ENCODE measurements at places on chromosomes 6 and 20.

DNA sequence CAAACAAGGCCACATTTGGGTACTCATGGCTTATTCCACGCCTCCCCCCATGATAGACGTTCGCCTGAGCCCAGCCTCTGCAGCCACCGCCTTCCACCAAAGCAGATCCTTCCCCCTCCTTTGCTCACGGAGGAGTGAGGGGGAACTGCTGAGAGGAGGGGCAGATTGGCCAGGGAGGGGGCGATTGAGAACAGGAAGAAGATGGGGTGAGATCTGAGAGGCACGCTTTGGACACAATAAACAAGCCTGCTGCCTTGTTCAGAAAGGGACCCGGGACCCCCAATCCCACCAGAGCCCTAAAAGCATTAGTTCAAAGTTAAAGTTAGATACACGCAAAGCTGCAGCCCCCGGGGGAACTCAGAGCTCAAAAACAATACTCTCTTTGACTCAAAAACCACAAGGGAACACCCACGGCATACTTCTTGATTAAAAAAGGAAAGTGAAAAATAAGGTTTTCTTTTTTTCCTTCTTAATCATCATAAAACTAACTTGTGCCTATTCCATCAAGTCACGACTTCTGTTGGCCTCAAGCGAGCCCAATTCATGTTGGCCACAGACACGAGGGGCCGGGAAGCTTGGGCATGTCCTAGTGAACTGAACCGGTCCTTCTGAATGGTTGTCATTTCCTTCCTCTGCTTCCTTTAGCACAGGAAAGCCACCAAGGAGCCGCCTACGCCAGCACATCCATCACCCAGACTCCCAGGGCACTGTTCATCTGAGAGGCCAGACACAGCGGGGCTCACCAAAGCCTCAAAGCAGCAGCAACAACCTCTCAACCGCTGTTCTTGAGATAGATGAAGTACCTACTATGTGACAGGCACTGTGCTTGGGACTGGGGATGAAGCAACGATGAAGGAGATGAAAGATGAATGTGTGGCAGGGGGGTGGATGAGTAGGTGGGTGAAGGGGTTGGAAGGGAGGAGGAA, 44.7 kb downstream of the NFATC2 start:
- DNase-seq: peak; percentile 65

DNA sequence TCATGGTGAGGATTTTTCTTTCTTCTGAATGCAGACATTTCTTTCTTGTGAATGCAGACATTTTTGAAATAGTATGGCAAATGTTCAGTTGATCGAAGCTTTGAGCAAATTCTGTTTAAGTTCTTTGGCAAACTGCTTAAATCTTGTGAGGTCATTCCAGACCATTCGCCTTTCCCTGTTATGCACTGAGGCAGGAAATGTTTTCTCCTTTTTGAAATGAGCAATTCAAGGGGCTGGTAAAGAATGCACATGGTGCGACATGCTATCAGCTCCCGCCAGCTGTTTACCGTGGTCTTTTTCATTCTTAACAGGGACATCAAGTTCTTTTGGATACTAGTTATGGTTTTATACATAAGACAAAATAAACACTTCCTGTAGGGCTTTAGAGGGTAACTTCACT, 112.0 kb upstream of the CCN2 start:
- DNase-seq: no peak

GRCh38 chr20:58899512-58899911, 47.0 kb downstream of the GNAS start:
- DNase-seq: no peak

DNA sequence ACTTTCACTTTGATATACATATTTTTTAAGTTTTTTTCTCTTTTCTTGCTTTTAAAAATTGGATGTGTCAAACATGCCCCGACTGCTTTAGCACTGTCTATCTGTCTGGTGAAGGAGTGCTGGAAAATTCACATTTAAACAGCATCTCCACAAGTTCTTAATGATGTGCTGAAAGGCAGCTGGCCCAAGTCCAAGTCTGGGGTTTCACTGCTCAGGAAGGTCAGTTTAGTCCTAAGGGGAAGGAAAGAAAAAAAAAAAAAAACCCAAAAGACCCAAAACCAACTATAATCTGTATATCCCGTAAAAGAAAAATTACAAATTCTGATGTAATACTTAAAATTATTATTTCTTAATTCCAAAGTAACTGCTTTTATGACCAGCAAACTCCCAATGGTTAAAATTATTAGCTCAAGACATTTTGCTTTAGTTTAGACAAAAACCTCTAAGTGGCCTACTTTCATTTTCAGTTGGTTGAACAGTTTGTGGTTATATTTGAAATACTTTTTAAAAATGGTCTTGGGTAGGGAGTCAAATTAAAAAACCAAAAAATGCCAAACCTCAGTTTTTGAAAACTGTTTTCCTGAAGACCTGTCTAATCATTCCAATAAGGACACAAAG, 79.5 kb upstream of the PREP start:
- DNase-seq: no peak

DNA sequence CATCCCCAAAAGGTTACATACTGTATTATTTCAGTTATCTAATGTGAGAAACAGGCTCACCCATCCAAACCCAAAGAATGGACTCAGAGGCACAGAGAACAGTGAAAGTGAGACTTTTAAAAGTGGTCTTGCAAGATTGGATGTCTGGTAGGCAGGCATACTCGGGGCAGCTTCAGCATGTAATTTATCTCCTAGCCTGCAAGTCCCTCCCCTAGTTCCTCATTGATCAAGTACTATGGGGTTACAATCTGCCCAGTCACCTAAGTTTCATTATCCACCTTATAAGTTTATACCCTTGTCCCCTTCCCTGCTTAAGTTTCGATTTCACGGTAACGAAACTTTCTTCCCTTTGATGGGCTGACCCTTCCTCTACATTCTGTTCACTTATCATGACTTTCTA, 20.8 kb upstream of the ZNF451 start:
- DNase-seq: no peak
